ENCODE measurements at places on chromosomes 5 and 9.

- DNase-seq, result no peak
These were observed 115.3 kb downstream of the PSD2 start for GRCh38 chr5:139910901-139911300.

DNA sequence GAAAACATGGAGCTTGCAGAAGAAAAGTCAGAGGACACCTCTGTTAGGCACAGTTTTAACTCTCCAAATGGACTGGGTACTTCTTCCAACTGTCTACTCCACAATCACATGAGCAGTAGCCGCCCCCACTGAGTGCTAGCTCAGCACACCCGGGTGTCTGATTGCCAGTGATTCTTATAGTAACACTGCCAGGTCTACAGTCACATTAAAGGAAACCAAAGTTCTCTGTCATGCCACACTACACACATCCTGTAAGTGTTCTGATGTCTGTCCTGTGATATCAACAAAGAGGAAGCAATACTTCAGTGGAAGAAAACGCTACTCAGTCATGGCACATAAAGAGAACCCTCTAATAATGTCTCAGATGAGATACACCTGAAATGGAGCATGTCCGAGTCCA, at the start of gene HAVCR2:
Gene HAVCR2 (minus strand): TSS at position 69 of the 400 bp plus-strand sequence. CDS start 61 bp downstream, at position 8.
- no peak for DNase-seq

- DNase-seq, result no peak
These were observed 2.3 kb downstream of the CNOT8 start for GRCh38 chr5:154860765-154861164.

DNA sequence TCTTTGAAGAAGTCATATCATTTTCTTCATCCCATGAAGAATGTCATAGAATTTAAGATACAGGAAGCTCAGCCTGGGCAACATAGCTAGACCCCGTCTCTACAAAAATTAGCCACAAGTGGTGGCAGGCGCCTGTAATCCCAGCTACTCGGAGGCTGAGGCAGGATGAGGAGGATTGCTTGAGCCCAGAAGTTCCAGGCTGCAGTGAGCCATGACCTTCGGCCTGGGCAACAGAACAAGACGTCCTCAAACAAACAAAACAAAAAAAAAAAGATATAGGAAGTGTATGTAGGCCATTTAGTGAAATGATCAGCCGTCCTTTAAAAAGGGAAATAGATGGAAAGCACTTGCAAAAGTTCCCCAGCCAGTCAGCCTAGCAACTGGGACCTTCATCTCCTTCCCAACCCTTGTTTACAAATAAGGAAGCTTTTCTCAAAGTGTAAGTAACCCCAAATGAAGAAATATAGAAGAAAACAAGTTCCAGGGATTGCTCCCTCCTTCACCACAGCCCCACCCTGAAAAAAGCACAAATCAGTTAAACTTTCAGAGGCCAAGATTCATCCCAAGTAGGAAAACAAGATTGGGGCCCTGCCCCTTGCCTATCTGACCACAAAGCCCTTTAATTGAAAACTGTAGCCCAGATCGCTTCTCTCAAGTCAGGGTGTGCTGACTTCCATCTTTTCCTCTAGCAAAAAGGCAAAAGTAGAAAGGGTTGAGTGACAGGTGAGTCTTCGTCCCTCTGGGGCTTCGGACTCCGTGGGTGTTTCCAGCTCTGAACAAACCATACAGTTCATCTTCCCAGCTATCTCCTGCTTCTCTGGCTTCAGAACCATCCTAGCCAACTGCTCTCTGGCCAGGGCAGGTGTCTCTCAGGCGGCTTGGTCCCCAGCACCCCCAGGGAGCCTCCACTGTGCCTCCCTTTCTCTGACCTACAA, 1.2 kb downstream of the SLC31A2 start:
- DNase-seq, result no peak

DNA sequence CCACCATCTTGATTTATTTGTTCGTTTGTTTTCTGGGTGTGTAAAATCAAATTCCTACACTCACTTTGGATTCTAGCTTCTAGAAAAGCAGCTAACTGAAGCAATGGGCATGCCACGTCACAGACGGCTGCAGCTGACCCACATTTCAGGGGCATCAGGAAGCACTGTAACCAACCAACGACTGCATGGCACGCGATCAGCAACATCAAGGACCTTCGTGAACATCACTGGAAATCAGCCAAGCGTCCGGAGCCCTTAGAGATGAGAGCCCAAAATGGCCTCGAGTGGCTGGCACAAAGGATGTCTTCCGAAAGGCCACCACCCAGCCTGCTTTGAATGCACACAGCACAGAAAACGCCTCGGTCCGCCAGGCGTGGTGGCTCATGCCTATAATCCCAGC, 191.1 kb downstream of the OLFM1 start:
- no peak for DNase-seq

GRCh38 chr5:98898743-98899142, 30.1 kb downstream of the CHD1 start:
- no peak for DNase-seq

GRCh38 chr5:96468956-96469355, 35.9 kb upstream of the PCSK1 start:
- DNase-seq, result no peak

DNA sequence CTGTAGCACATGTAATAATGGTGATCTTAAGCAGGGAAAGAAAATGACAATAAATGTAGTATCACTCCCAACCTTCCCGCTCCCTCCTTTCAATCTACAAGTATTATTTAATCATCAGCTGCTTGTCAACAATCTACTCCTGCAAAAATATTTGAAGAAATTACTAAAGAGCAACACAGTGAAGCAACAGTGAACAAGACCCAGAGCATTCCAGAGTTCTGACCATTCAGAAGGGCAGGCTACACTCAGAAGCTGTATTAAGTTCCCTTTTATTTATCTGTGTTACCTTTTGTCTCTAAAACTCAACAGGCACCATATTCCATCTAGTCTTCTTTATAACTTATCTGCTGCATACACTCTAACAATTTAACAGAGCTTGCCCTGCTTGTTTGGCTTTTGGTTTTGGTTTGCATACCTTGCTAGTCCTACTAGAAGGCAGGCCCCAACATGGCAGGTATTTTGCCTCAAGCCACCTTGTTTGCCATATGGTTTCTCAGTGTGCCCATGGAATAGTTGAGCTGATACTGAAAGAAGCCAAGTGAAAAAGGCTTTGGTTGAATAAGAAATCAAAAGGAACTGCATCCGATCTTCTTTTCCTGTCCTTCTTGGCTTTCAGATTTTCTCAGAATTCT, 253.9 kb downstream of the CEMIP2 start:
- no peak for DNase-seq

GRCh38 chr5:159908591-159908940, 7.7 kb upstream of the ADRA1B start:
- no peak for DNase-seq

Data from GM12892 (cell line).